ENCODE measurements at places on chromosomes 1 and 21.

- no peak for DNase-seq
Measured at GRCh38 chr1:77245830-77246229, 26.6 kb upstream of the PIGK start.

- no peak for DNase-seq
Measured at GRCh38 chr1:66035616-66036245, 243.0 kb downstream of the PDE4B start.

GRCh38 chr1:97101509-97101908 is 379.9 kb downstream of the PTBP2 start:
- DNase-seq = no peak

GRCh38 chr1:165795894-165796293 is 27.2 kb upstream of the TMCO1 start:
- no peak for DNase-seq

- DNase-seq = no peak
Measured at GRCh38 chr1:1215080-1215676, 1.2 kb upstream of the TNFRSF4 start.

DNA sequence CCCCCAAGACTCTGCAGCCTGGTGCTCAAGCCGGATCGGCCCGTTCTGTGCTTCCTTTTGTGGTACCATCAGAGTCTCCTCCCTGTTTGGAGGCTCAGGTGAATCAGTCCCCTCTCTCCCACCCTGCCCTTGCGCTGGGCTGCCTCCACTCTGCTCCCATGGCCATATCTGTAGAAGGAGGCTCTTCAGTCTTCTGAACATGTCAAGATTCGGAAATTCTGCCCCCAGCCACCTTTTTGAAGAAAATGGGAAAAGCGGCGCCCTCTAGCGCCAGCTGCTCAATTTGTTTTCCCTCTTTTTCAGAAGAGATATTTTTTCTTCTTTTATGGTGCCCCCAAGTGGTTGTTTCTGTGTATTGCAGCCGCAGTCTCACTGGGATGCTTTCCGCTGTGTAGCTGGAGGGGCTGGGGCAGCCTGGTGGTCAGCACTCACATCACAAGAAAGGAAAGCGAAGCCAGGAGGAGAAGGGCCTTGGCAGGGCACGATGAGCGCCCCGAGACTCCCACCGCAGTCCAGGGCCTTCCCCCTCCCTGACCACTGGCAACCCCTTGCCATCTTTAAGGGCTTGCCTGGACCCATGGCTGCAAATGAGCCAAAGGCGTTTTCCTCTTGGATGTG is 58.4 kb upstream of the CACNA1E start:
- DNase-seq = peak; percentile 53

GRCh38 chr1:51071291-51072042 is 30.6 kb upstream of the C1orf185 start:
- no peak for DNase-seq

DNA sequence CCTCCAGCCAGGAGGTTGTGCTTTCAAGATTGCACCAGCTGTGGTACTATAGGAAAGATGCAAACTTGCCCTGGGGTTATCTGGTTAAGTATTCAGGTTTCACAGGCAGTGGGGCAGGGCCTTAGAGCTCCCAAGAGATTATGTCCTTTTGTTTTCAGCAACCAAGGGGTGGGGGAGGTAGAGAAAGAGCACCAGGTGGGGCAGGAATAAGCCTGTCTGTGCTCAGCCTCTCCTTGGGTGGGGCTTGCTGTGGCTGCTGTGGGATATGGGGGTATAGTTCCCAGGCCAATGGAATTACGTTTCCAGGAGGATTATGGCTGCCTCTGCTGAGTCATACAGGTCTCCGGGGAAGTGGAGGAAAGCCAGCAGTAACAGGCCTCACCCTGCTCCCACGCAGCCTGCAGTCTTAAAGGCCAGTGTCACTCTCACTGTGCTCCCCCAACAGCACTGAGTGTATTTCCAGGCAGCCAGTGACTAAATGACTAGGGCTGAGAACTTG is 508.6 kb downstream of the RWDD3 start:
- no peak for DNase-seq

DNA sequence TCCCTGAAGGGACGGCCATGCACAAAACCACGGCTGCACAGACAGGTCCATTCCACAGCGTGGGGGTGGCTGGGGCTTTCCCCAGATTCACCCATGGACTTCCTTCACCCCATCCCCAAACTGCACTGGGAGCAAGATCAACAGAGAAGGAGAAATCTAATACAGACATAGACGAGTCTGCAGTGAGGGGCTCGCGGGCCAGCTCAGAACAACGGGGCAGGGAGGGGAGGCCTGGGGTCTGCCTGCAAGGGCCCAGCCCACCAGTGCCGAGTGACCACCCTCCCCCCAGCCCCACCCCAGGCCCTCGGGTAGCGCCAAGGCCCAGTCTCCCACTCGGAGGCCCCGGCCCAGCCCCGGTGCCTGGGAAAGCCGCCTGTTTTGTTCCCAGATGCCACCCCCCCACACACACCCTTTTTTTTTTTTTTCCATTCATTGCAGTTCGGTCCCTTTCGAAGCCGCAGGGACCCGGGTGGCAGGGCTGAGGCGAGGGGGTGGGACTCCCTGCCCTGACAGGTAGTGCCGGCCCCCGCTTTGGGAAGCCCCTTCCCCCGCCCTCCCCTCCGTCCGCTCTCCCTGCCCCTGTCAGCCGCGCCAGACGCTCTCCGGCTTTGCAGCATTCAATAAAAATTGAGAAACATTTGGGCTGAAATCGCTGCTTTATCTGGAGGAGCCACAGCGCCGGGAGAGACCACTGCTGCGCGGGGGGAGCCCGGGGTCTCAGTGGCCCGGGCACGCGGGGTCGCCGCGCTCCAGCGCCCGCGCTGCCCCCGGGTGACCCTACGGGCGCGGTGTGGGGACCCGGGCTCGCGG is 543 bp upstream of the EPHB2 start:
- DNase-seq = no peak

GRCh38 chr1:189206617-189207016 is 1271.0 kb downstream of the BRINP3 start:
- no peak for DNase-seq

- no peak for DNase-seq
Measured at GRCh38 chr21:33059380-33059841, 10.5 kb upstream of the OLIG1 start.

GRCh38 chr1:219550201-219550600 is 62.7 kb downstream of the ZC3H11B start:
- DNase-seq = no peak

DNA sequence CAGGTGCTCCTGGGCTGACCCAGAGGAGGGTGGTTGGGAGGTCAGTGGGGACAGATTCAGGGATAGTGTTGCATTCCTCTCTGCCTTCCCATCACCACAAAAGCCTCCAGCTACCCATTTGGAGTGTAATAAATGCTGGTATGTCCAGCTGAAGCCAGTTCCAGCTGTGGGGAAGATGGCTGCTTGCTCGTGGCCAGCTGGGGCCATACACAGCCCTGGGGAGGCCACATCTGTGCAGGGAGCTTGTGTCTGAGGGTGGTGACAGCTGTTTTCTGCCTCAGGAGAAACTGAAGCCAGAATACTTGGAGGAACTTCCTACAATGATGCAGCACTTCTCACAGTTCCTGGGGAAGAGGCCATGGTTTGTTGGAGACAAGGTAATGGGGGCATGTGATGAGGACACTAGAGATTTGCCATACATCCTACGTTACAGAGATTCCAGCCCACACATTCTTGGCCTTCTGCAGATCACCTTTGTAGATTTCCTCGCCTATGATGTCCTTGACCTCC is 2.7 kb downstream of the GSTM4 start:
- DNase-seq = no peak

DNA sequence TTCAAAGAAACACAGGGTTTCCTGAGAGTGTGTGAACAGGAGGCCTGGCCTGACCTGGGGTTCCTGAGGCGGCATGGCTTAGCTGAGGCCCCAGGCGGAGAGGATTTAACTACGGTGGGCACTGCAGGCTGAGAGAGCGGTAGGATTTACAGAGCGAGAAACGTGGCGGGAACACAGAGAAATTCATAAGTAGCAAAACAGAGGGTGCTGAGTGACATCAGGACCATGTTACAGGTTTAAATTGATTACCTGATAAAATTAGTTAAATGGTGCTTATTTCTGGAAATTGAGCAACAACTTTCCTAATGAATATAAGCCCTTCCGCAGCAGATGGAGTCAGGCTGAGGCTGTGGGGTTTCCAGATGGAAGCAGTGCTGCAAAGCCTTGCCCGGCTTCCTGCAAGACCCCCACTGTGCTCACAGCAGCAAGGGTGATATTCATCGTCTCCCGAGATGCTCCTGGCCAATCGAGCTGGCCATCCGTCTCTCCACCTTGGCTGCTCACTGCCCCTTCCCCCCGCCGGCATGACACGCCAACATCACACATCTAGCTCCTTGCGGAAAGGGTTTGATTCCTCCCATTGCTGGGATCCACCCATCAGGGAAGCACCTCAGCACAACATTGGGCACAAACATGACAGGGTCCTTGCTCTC is 69.4 kb upstream of the MORC3 start:
- no peak for DNase-seq

- DNase-seq = no peak
Measured at GRCh38 chr1:174134003-174134659, 25.2 kb upstream of the RABGAP1L start.

GRCh38 chr1:11977625-11978024 is 2.6 kb upstream of the MFN2 start:
- DNase-seq = no peak

- no peak for DNase-seq
Measured at GRCh38 chr21:34243562-34243961, 120.2 kb upstream of the KCNE2 start.

- DNase-seq = no peak
Measured at GRCh38 chr1:113928187-113928930, 765 bp upstream of the HIPK1 start.

DNA sequence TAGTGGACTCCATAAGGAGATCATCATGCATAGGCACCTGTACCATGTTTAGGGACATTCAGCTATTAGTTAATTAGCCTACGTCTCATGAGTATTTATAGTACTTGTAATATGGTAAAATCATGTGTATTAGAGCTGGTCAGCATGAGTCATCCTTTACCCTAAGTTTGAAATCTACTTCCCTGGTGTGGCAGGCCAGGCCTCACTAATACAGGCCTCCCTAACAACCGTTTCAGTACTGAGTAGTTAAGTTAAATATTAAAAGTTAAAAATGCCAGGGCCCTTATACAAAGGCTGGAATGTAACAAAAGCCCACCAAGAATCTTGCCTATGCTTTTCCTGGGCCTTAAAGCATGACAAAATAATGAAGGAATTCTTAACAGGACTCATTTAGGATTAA is 356.3 kb upstream of the DPYD start:
- DNase-seq = no peak

DNA sequence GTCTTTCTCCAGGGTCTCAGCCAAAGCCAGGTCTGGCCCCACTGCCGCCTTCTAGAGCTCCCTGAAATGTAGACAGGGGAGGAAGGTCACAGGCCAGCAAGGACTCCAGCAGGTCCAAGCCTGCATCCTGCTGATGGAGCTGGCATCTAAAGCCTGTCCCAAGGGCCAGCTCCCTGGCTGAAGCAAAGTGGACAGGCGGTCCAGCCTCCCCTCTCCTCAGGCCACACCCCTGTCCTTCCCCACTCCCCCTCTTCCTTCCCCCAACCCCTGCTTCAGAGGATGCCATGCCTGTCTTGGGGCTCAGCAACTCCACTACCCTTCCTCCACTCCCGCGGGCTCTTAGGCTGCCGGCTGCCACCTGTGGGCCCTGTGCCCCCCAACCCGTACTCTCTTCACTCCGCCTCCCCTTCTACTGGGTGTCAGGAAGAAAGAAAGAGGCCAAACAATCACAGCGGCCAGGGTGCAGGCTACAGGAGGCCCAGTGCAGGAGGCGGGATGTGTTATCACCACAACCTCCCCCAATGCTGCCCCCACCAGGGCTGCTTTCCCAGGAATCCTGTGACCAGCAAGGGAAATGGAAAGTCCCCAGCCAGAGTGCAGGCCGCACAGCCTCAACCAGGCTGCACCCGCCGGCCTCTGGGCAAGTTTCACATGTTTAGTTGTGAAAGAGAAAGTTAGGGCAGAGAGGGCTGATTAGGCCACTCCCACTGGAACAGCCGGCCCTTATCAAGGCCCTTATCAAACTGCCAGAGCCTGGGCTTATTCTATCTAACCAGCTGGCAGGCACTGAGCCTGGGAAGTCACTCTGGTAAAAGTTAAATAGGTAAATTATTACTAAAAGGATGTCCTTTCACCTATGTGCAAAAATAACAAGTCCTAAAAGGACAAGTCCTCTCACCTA is 34.1 kb downstream of the ACOT7 start:
- DNase-seq = peak; percentile 33

GRCh38 chr1:230948903-230949302 is 29.8 kb downstream of the TTC13 start:
- no peak for DNase-seq

DNA sequence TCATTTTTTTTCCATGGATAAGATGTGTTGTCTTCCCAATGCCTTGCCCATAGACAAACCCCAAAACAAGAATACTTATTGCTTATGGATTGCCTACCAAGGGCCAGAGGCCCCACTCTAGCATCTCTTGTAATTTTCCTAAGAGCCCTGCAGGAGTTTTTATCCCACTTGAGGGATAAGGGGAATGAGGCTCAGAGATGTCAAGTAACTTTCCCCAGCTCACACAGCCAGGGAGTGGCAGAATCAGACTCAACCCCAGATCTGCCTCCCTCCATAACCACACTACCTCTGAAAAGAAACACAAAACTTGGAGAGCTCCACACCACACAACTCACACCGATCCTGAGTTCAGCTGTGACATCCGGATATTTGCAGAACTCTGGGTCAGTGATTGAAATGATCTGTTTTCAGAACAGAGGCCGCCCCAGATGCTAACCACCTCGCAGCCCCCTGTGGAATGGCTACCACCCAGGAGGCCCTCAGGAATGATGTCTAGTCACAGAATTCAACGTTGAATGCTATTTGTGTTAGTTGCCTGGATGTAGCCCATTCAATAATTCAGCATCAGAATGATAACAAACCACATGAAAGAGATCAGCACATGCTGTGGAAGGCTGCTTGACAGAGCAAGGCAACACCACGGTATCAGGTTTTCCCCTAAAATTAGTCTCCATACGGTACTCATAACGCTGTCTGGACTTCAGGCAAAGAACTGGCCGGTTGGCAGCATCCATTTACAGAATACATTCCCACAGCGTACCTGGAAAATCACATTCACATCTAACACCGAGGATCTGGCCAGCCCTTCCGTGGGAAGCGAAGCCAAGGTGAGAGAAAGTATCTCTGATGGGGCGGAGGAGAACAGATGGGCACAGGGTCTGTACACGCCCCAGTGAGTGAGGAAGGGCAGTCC is 231.9 kb downstream of the TOMM20 start:
- no peak for DNase-seq

- no peak for DNase-seq
Measured at GRCh38 chr1:88935522-88936222, 44.3 kb upstream of the GTF2B start.
